T-helper 1 cell (primary cell): ENCODE measurements at places on chromosomes 13 and 19.

GRCh38 chr19:4367781-4368127, 24.4 kb downstream of the MPND start:
- DNase-seq, result no peak

GRCh38 chr13:32734511-32734910, 148.3 kb downstream of the PDS5B start:
- no peak for DNase-seq

GRCh38 chr13:108126056-108126455, 89.3 kb downstream of the LIG4 start:
- no peak for DNase-seq

GRCh38 chr19:14082675-14082960, 3.0 kb downstream of the C19orf67 start:
- DNase-seq, result no peak

GRCh38 chr13:112241288-112241687, 134.9 kb upstream of the SPACA7 start:
- no peak for DNase-seq

DNA sequence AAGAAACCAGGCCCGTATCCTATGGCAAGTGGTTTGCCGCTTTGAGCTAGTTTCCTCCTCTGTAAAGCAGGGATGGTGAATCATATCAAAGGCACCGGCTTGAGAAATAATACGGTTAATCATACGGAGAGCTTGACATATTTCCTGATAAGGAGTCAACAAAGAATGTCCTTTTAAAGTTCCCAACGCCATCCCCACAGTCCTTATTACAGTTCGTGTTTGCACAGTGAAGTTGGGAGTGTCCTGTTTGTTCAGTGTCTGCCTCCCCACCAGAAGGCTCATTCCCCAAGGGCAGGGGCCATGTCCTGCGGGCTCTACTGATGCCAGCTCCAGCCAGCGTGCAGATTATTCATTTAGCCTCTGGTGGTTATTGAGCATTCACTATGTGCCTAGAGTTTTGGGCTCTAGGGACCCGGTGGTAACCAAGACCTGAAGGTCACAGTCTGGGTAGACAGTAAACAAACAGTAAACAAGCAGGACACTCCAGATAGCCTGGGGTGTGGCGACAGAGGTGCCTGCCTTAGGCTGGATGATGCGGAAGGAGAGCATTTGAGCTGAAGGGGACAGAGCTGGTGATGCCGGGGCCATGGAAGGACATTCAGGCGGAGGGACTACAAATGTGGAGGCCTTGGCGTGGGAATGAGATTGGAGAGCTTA, 6.3 kb downstream of the GRAMD1A start:
- no peak for DNase-seq

- DNase-seq, result no peak
Measured at GRCh38 chr13:51995677-51996551, 15.3 kb downstream of the ATP7B start.

DNA sequence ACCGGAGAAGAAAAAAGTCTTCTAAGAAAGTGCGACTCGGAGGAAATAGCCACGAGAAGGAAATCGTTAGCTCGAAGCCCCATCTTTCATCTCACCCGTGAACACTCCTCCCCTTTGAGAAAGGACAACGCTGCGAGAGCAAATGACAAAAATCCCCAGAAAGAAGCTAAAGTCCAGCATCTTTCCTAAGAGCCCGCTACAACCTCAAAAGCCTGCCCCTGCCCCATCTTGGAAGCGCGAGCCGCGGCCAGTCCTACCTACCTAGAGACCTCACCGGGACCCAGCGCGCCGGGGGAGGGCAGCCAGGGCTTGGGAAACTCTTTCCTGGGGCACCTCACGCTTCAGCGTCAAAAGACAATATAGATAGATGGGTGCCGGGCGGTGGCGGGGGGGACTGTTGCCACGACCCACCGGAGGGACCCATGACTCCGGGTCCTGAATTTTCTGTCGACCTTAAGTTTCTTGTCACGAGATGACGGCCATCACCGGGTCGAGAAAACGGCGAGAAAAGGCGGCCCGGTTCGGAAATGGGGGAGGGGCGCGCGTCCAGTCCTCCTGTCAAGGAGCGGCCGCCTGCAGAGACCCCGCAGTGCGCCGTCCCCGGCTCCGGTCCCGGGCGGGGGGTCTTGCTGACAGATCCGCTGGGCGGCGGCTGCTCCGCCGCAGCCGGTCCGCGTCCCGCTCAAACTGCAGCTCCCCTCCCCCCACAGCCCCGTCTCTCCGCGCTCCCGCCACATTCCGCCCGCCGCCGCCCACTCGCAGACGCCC, 65.9 kb downstream of the KCNRG start:
- DNase-seq, result peak; percentile 39

GRCh38 chr19:42198676-42199439, 18.6 kb downstream of the DEDD2 start:
- DNase-seq, result peak; percentile 71

- DNase-seq, result no peak
Measured at GRCh38 chr13:28641600-28641926, 17.4 kb upstream of the POMP start.

GRCh38 chr13:59103004-59103768, 1060.5 kb downstream of the DIAPH3 start:
- DNase-seq, result no peak

GRCh38 chr13:59479629-59480028, 684.1 kb downstream of the DIAPH3 start:
- DNase-seq, result no peak

DNA sequence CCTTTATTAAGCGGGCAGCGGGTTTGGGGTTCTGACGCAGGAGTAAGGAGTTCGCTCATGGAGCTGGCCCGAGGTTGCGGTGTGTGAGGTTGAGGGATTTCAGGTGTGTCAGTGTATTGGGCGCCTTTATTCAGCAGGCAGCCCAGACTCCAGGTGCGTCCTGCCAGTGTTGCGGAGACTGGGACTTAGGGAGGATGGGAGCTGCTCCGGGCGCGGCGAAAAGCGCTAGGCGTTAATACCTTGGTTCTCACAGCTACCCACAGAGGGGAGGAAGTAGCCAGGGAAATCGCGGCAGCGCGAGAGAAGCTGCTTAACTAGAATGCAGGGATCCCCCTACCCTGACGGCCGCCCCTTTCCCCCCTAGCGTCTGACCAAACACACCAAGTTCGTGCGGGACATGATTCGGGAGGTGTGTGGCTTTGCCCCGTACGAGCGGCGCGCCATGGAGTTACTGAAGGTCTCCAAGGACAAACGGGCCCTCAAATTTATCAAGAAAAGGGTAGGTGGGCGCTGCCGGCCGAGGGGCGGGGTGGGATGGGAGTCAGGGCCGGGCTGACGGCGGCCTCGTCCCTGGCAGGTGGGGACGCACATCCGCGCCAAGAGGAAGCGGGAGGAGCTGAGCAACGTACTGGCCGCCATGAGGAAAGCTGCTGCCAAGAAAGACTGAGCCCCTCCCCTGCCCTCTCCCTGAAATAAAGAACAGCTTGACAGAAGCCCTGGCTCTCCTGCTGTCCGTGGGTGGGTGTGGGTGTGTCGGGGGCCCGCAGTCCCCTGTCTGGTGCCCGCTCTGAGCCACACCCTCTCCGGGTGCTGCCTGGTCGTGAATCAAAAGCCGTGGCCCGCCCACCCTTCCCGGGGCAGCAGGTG, 1.1 kb downstream of the RPL36 start:
- peak; percentile 35 for DNase-seq

GRCh38 chr13:28729541-28729940, 10.8 kb upstream of the SLC46A3 start:
- DNase-seq, result no peak

DNA sequence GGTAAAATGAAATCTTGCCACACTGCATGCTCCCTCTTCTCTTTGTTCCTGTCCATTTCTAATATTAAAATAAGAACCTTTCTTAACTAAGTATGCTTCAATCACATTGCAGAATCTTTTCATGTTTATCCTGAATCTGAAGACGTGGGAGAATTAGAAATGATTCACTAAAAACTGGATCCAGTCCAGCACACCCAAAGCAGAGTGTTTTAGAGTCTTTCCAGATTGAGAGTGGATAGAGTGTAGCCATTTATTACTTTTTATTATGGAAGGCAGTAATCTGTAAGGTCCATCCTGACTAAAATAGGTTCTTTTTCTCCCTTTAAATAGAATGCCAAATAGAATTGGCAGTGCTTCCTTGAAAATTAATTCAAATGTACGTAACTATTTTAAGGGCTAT, 453.5 kb downstream of the TDRD3 start:
- DNase-seq, result no peak

GRCh38 chr13:78600280-78600883, 3.0 kb downstream of the POU4F1 start:
- no peak for DNase-seq

DNA sequence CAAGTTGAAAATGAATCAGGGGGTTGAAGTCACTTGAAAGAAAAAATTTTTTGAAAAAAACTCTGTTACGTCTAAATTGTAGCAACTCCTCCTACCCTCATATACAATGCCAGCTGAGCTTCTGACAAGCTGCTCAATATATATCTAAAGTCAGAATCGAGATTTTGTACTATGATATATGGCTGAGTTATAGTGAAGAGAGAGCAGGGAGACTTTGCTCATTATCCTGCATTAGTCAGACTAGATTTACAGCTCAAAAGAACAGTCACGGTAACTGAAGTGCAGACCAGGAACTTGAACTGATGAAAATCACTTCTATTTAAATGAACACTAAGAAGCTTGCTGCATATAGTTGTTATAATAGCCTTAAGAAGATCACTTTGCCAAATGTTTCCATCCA, 153.1 kb downstream of the LACC1 start:
- DNase-seq, result no peak

GRCh38 chr13:83048419-83048818, 833.9 kb downstream of the SLITRK1 start:
- DNase-seq, result no peak

DNA sequence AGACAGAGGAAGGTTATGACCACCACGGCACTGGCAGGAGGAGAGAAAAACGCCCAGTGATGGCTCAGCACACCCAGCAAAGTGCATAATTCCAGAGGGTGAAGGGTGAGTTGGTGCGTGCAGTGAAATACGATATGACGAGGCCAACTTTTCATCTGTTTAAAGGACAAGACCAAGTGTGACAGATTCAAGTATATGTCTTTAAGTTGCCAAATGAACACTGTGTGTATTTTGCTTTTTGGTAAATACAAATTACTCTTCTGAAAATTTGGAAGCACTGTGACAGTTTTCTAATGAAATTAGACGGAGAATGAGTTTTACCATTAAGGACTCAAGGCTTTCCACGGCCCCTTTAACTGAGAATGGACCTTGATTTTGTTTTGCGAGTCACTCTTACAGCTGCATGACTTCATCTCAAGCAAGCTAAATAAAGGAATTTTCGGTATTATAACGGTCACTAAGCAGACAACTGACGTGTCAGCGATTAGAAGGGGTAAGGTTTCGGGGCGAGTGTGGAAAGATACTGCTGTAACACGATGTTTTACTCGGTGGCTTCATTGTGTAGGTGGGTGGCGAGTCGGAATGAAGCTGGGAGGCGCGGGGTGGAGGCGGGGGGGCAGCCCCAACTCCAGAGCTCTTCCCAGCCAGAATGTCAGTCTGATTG, 22.8 kb downstream of the COL4A2 start:
- no peak for DNase-seq

DNA sequence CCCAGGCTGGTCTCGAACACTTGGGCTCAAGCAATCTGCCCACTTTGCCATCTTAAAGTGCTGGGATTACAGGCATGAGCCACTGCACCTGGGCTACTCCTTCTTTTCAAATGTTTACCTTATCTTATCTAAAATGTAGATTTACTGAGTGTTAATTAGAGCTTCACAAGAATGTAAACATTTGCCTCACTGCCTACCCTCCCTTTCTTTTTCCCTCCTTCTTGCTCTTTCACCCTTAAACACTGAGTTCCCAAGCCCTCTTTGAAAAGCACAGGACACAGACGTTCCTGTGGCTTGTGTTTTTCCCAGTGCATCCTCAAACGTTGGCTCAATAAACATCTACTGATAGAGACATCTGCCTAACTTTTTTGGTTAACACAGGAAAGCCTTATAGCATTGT, 32.7 kb upstream of the CYSLTR2 start:
- DNase-seq, result no peak

DNA sequence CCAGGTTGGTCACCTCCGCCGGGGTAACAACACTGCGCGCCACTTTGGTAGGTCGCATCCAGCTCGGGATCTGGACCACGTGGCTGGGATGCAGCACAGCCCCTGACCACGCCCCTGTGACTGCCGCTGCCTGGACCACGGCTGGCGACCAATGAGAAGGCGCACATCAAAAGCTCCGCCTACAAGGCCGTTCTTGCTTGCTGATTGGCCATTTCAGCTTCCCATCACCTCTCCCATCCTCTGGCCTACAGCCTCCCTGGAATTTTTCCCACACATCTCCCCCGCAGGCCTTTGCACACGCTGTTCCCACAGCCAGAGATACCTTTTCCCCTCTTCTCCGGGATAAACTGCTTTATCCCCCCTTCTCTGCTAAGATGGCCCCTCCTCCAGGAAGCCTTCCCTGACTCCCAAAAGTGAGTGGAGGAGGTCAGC, 12.5 kb upstream of the MAP1S start:
- no peak for DNase-seq

DNA sequence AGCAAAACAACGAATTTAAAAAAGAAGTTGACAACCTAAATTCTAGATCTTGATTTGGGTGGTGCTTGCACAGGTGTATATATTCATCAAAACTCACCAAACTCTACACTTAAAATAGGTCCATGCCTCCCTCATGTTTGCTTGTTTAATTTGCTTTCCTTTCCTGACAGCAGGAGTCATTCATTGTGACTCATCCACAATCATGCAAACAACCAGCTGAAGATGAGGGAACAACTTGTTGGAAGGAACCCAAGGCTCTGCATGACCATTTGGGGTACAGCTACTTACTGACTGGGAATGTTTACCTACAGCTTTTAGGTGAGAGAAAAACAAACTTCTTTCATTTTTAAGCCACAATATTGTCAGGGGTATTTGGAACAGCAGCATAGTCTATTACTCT, 96.6 kb downstream of the RXFP2 start:
- no peak for DNase-seq

- DNase-seq, result no peak
Measured at GRCh38 chr13:93811738-93812112, 585.1 kb downstream of the GPC6 start.

GRCh38 chr19:39307046-39307821, 11.0 kb downstream of the IFNL1 start:
- DNase-seq, result no peak

DNA sequence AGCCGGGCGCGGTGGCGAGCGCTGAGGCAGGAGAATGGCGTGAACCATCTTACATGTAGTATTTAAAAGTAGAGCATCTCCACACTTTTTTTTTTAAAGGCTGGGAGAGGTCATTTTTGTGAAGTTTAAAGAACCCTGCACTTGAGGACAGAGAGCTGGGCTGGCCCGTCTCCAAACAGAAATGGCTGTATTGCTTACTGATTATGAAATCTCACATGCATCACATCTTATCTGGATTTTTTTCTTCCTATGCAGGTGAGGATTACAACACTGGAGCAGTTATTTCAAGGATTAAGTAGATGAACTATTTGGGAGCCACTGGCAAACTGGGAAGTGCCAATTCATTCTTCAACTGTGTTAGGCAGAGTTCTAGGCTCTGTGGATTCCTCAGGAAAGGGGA, 59.5 kb downstream of the TEX26 start:
- DNase-seq, result no peak

DNA sequence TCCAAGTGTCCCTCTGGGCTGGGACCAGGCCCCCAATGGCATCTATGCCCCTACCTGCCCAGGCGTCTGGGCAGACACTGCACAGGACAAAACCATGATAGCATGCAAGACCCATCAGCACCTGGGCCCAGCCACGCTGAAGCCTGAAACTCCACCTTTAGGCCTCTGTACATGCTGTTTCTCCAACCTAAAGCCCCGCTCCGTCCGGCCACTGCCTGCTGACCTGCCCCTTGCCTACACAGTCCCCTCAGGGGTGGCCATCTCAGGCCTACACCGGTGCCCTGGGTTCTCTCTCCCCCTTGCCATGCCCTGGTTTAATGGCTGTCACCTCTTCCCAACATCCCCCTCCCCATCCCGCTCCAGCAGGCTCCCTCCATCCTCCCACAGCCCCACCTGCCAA, 15.3 kb downstream of the GJA3 start:
- DNase-seq, result no peak
